ENCODE measurements at places on chromosomes 3 and 15.

DNA sequence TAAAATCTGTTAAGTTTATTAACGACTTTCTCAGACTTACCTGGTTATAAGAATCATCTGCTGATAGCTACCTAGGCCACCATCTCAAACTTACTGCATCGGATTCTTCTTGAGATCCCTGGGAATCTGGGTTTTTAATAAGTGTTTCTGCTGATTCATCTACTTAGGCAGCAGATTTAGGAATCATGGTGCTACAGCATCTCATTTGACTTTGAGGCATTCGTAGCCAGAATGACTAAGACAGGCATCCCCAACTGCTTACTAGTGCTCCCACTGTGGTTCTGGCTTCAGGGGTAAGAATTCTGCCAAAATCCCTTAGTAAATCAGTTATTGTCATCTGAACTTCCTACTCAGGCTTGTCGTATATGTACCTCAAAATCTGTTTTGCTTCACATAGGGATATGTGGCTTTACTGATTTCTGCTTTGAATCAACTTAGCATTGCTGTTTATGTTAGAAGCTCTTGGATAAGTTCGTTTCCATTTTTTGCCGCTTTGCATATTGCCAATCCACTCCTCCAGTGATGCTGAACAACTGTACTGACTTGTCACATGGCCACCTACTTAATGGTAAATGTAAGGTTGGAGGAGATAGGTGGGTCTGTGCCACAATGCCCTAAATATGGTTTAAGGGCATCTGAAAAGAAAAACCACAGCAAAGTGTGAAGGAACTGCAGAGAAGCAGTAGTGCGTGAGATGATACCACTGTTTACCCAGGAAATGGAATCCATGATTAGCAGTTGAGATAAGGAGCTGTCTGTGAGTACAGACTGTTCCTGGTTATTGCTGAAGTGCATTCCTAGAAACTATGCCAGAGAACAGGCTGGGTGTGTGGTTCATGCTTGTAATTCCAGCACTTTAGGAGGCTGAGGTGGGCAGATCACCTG is 60.3 kb downstream of the MAP6D1 start:
- DNase-seq = no peak

GRCh38 chr15:88023914-88024313 is 232.6 kb downstream of the NTRK3 start:
- DNase-seq = no peak

DNA sequence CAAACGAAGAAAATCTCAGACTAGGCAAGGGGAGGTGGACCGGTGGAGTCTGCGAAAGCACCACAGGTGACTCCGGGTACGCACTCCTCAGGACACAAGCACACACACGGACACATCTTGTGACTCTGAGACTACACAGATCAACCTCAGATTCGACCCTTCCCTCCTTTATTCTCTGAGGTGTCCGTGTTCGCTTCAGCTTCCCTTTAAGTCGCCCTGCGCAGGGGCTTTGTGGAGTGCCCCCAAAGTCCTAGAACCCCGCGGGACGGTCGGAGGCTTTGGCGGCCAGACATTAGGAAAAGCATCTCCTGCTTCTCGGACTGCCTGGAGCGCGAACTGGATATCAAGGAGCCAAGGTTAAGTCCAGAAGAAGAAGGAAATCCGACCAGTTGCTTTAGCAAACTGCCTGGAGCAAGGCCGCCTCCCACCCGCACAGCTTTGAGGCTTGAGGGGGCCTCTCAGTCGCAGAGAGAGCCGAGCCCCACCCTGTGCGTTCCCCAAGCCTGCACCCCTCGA is 730 bp downstream of the DGKG start:
- no peak for DNase-seq

- no peak for DNase-seq
These were observed 105.1 kb upstream of the ETV5 start for GRCh38 chr3:186213946-186214345.

- no peak for DNase-seq
These were observed 10.9 kb upstream of the NCKIPSD start for GRCh38 chr3:48696601-48697000.

DNA sequence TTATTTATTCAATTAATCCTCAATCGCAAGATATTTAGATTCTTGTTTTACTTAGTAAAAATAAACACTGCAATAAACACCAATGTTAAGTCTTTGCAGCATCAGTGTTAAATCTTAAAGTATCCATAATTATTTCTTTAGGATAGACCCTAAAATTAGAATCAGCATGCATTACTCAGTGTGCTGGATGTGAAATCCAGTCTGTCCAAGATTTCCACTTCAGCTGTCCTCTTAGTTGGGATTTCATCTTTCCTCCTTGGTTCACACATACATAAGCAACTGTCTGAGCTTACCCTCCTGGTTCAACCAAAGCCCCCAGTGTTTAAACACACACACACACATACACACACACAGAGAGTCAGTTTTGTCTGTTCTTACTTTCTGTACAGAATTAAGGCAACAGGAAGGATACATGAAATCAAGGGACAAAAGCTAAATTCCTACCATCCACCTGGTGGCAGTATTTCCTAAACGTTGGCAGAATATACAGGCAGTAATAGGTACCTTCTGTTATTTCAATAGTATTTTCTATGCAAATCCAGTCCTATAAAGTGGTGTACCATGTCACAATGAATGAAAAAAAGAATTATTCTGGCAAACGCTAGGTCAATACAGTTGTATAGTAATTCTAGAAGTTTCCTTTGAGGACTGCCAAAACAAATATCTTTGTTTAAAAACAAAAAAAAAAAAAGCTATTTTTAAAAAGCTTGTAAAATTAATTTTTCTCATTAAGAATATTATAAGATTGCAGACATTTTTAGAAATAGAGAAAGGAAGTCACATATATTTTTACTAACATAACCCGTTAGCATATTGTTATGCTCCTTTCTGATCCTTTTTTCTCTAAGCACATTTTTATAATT is 27.3 kb upstream of the DMXL2 start:
- peak; percentile 51 for DNase-seq

- DNase-seq = no peak
These were observed 22.0 kb upstream of the SPTSSB start for GRCh38 chr3:161393310-161393709.

DNA sequence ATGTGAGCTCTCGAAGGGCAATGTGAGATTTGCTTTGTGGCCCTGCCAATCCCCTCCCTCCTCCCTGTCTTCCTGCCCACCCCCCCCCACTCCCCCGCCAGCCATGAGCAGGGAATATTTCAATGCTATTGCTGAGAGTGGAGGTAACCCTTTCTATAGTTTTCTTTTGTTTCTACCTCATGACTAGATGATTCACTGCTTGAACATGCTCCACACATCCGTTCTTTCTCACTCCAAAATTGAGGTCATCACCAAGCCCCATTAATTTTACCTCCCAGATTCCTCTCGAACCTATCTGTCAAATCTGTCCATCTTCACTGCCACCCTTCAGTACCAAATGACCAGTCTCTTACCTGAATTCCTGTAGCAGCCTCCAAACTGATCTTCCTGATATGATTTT is 12.2 kb downstream of the ZNF774 start:
- no peak for DNase-seq

DNA sequence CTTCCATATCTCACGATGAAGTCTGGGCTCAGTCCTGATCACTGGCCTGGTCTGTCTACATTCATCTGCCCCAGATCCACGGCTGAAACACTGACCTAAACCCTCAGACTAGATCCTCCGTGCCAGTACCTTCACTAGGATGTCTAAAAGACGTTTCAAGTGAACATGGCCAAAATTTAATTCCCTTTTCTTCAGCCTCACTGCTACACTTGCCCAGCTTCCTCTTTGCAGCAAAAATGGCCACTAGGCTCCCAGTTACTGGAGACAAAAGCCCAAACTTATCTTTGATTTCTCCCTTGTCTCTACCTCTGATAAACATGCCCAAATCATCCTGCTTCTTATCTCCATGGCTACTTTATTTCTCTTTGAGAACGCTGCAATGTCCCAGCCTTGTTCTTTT is 1.7 kb downstream of the RASSF1 start:
- DNase-seq = no peak

DNA sequence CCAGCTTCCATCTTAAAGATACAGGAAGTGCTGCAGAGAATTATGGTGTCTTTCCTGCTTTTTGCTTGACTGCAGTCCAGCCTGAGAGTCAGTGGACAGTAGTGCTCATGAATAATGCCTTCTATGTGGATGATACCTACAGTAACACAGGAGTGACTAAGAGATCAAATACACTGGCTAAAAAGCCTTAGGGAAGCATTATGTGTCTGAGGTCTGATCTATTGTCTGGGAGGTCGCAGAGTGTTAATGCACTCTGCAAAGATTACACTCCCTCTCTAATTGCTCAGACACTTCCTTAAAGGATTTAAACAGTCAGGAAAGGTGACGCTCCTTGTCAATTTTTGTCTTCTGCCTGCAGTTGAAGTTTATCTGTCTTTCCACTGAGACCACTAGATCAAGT is 183.6 kb downstream of the MCTP2 start:
- no peak for DNase-seq

DNA sequence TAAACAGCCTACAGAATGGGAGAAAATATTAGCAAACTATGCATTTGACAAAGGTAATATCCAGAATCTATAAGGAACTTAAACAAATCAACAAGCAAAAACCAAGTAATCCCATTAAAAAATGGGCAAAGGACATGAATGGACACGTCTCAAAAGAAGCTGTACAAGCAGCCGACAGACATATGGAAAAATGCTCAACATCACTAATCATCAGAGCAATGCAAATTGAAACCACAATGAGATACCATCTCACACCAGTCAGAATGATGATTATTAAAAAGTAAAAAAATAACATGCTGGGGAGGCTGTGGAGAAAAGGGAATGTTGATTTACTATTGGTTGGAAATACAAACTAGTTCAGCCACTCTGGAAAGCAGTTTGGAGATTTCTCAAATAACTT is 30.7 kb upstream of the PPM1L start:
- no peak for DNase-seq

DNA sequence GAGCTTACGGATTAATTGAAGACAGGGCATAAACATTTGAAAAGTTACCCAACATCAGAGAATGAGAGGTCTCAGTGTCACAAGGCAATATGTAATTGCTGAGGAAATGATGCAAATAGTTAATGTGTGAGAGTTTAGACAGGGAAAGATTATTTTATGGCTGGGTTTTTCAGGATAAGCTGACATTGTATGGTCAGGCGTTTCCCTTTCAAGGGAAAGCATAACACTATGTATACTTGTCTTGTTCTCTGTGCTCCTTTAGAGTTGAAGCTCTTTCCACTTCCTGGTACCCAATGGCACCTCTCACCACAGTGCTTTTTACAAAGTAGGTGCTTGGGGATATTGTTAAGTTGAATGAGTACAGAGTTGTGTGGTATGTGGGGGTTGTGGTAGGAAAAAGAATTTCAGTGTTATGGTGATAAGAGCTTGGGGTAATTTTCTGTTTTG is 19.9 kb downstream of the IQGAP1 start:
- no peak for DNase-seq

GRCh38 chr3:186967686-186968085 is 37.4 kb downstream of the ST6GAL1 start:
- no peak for DNase-seq

DNA sequence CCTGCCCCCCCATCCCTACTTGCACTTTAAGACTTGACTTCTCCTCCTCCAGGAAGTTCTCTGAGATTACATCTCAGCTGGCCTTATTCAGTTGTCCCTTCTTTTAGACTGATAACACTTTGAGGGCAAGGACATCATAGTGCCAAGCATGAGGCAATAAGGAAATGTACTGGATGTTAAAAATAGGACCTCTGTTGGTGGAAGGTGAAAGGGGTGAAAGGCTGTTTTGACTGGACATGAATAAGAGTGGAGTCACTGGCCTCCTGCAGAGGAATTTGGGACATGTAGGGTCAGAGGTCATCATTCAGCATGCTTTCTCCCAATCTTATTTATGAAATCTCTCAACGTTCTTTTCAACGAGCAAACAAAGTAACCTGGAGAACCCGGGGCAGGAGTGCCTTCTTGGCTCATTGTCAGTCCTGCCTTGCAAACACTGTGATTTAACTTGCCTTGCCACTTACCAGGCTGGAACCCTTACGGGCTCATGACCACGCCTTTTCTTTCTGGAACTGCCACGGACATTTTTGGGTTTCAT is 38.6 kb downstream of the TRIM71 start:
- no peak for DNase-seq

GRCh38 chr3:176992565-176992964 is 204.7 kb downstream of the TBL1XR1 start:
- no peak for DNase-seq

- DNase-seq = peak; percentile 94
These were observed 32.9 kb downstream of the B3GNT5 start for GRCh38 chr3:183285828-183286457.

DNA sequence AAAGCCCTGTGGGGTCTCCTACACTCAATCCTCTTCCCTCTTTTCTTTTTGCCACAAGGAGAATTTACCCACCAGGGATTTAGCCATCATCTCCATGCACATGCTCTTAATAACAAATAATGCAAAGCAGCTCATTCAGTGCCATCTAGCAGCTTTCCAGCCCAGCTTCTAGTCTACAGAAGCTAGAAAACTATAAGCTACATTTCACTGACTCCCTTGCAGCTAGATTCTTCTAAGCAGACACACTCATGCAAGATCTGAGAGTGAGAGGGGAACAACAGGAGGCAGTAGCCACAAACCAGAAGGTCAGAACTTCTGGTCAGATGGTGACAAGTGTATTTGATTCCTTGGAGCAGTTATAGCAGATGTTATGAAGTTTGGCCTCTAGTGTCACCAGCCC is 25.5 kb downstream of the OSBPL10 start:
- DNase-seq = no peak

- no peak for DNase-seq
These were observed 458.1 kb upstream of the NR2F2 start for GRCh38 chr15:95872366-95872771.

GRCh38 chr3:184914628-184915027 is 102.7 kb downstream of the VPS8 start:
- DNase-seq = no peak

DNA sequence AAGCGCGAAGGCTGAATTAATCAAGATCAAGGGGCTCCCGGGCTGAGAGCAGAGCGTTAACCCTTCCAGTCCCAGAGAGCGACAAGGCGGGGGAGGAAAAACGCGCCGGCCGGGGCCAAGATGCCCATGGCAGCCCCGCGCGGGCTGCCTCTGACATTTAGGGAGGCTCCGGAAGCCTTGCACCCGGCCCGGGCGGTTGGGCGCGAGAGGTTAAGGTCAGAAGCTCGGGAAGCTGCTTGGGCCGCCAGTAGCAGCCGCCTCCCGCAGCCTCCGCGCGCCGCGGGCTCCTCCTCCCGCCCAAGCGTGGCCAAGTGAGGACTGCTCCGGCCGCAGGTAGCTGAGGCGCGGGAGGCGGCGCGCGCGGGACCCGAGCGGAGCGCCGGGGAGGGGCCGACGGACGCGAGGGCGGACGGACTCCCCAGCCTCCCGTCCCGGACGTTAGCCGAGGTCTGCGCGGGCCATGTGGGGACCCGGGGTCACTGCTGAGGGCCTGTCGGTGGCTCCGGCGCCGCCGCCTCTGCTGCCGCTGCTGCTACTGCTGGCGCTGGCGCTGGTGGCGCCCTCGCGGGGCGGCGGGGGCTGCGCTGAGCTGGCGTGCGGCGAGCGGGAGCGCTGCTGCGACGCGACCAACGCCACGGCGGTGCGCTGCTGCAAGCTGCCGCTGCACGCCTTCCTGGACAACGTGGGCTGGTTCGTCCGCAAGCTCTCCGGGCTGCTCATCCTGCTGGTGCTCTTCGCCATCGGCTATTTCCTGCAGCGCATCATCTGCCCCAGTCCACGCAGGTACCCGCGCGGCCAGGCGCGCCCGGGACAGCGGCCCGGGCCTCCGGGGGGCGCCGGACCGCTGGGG is at the start of gene C3orf80:
C3orf80 (plus strand) TSS at position 247 of the 850 bp plus-strand sequence; CDS start at position 461, 214 bp downstream.
- DNase-seq = peak; percentile 53

Data from ureter (tissue), 1 donor.